Hematopoietic multipotent progenitor cell treated with erythropoietin and hydrocortisone succinate and interleukin-3 and kit ligand, for 8 days (in vitro differentiated cells): ENCODE measurements at places on chromosomes 2 and 18.

DNA sequence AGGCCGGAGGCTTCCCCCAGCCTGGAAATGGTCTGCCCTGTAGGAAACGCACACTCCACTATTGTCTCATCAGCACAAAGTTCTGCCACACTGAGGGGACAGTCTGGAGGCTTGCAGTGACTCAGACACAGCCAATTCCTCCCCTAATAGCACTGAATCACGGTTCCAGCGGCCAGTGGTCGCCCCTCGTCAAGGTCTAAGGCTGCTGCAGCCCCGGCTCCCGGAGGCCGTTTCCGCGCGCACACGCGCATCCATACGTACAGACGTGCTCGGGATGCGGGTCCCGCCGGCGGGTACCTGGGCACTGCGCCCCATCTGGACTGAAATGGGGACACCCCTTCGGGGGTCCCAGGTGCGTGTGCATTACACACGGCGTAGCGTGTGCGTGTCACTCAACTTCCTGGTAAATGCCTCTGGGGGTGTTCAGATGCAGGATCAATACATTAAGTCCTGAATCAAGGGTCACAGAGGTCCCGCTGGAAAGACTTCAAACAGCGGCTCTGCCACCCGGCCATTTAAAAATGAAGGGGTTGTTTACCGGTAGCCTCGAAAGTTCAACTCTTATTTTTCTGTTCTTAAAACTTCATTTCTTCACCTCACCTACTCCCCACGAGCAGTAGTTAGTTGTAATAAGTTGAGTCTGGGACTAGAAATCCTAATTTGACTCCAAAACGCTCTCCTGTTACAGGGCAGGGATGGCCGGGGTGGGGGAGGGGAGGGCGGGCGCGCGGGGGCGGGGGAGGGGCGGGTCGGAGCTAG lies 572 bp upstream of the ZNF516 start:
- peak; percentile 64 for DNase-seq

GRCh38 chr2:145055651-145056050 lies 535.7 kb upstream of the ZEB2 start:
- DNase-seq = no peak

DNA sequence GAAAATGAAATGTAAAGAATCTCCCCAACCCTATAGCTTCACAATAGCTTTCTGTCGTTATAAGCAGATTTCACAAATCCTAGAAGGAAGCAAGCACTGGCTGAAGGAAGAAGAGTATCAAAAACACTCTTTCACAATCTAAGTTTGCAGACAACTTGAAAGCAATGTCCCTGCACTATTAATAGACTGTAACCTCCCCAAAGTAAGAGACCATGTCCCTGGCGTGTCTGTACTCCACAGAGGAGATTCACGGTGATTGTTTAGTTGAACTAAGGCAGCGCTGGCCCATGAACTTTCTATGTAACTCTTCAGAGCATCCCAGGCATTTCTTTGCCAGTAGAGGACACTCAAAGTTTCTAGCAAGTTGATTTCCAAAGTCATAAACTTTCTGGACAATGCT lies 128.0 kb upstream of the HNRNPA3 start:
- DNase-seq = no peak

DNA sequence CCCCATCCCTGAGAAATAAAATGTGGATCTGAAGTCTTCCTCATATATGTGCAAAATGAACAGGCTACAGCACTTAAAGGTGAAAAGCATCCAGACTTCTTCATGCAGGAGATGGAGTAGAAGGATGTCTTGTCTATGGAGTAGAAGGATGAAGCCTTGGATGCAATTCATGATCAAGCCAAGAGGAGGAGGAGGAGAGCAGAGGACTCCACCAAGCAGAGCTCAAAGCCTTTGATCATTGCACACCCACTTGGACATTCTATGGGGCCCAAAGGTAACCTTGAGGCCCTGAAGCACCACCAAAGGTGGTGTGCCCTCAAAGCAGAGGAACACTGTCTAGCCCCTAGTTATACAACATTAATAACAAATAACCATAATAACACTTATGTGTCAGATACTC lies 17.3 kb downstream of the ACMSD start:
- DNase-seq = no peak

DNA sequence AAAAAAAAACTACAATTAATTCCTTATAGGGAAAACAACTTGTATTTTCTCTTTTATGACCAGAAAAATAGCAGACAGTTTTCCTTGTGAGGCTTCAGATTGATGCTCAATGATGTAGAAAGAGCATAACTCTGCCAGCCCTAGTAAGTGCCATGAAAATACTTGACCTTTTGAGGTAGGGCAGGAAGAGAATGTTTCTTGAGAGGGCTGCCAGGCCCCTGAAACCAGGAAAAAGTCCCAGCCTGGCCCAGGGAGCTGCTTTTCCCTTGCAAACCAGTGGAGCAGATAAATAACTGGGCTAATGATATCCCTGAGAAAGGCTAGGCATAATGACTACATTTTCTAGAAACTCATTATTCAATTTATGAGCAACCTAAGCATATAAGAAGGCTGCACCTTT lies 126.8 kb downstream of the SLC8A1 start:
- no peak for DNase-seq
